Ovary (tissue), 10 donors: ENCODE measurements at places on chromosomes 5 and 9.
A peak's percentile ranks its signal among the peaks of the same experiment; 100 is the strongest.

- no peaks in the 10 kb centered on the region for H3K27me3 ChIP-seq
- H3K36me3 ChIP-seq, result no peaks in the 10 kb centered on the region
- H3K4me1 ChIP-seq, result peaks cover 8% of the 10 kb centered on the region
- no peak overlapping the region for H3K27ac ChIP-seq
- DNase-seq, result no peak
- H3K4me3 ChIP-seq, result no peak overlapping the region
Measured at GRCh38 chr5:151214614-151215545, 9.0 kb downstream of the CCDC69 start.

DNA sequence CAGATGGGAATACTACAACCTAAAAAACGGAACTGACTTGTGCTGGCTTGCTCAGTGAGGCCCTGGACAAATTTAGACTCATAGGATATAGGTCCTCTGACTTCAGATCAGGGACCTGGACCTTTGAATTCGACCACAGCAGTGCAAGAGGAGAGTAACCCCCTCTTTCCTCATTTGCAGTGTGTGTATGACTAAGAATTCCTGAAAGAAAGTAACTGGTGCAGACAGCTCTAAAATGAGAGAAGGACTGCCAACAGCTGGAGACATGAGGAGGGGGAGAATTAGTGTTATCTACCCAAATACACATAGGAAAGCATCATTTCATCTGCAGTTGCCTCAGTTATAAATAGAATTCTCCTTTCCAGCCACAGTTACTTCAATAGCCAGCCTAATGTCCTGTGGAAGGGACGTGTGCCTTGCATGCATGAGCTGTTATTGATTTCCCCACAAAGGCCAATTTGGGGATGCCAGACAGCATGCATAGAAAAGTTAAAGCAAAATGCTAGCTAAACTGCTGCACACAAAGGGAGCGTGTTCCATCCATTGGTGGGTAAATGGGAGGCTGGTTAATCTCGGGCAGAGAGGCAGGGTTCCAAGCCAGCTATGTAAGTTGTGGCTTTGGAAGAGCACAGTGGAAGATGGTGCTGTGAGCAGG is 442.7 kb downstream of the CDK5RAP2 start:
- no peak overlapping the region for H3K4me3 ChIP-seq
- no peak overlapping the region for H3K27ac ChIP-seq
- no peaks in the 10 kb centered on the region for H3K27me3 ChIP-seq
- no peak for DNase-seq

DNA sequence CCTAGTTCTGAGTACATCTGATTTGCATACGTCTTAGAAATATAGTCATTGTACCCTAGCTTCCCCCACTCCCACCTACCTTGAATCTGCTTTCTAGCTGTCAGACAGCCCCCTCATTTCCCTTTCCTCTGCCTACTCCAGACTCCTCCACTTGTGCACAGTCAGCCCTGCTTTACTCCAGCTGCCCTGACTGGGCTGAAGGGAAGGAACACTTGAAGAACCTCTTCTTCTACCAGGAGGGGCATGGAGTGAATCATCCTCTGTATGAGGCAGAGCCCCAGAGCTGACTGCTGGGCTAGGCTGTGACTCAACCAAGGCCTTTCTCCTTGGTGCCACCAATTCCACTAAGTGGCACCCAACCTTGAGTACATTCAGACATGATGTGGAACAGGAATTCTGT is 18.1 kb upstream of the ZFR start:
- H3K27ac ChIP-seq, result no peak overlapping the region
- H3K36me3 ChIP-seq, result no peaks in the 10 kb centered on the region
- no peak for DNase-seq
- H3K27me3 ChIP-seq, result no peaks in the 10 kb centered on the region
- H3K4me1 ChIP-seq, result no peaks in the 10 kb centered on the region

- no peak overlapping the region for H3K4me3 ChIP-seq
- no peaks in the 10 kb centered on the region for H3K36me3 ChIP-seq
- DNase-seq, result no peak
- H3K4me1 ChIP-seq, result no peaks in the 10 kb centered on the region
- H3K27ac ChIP-seq, result no peak overlapping the region
Measured at GRCh38 chr5:112349371-112349770, 69.7 kb downstream of the EPB41L4A start.

DNA sequence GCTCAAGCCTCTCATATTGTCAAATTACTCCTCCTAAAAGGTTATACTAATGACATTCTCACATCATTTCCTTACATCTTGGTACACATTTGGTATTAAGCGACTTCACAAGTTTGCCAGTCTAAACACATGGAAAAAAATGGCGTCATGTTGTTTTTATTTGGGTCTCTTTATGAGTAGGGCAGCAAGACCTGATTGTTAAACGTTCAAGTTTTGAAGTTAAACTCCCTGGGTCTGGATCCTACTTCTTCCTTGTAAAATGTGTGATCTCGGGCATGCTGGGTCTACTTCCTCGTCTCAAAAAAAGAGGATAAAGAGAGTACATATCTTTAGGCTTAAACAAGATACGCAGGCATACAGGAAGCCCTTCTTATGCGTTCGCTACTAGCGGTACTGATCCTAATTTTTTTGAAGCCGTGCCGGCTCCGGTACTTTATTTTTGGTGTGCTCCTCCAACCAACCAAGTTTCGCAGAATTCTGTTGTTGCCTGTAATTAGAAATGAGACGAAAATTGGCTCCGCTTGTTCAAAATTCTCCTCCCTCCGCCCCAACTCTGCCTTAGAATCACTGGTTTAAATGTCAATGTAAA is 596 bp upstream of the CDC37L1 start:
- DNase-seq, result no peak
- peak overlapping the region; percentile 91 for H3K27ac ChIP-seq
- H3K36me3 ChIP-seq, result no peaks in the 10 kb centered on the region
- H3K4me3 ChIP-seq, result peak overlapping the region; percentile 59

GRCh38 chr5:172903790-172904189 is 55.4 kb upstream of the RPL26L1 start:
- peak overlapping the region; percentile 75 for H3K27ac ChIP-seq
- no peaks in the 10 kb centered on the region for H3K36me3 ChIP-seq
- no peak overlapping the region for H3K4me3 ChIP-seq
- no peaks in the 10 kb centered on the region for H3K27me3 ChIP-seq
- DNase-seq, result peak; percentile 76
